ENCODE measurements at places on chromosomes 1 and 21. TPM values are rescaled to one million over a fixed set of nuclear protein-coding genes. Genes with fewer than 3 reads are reported as not detected.

DNA sequence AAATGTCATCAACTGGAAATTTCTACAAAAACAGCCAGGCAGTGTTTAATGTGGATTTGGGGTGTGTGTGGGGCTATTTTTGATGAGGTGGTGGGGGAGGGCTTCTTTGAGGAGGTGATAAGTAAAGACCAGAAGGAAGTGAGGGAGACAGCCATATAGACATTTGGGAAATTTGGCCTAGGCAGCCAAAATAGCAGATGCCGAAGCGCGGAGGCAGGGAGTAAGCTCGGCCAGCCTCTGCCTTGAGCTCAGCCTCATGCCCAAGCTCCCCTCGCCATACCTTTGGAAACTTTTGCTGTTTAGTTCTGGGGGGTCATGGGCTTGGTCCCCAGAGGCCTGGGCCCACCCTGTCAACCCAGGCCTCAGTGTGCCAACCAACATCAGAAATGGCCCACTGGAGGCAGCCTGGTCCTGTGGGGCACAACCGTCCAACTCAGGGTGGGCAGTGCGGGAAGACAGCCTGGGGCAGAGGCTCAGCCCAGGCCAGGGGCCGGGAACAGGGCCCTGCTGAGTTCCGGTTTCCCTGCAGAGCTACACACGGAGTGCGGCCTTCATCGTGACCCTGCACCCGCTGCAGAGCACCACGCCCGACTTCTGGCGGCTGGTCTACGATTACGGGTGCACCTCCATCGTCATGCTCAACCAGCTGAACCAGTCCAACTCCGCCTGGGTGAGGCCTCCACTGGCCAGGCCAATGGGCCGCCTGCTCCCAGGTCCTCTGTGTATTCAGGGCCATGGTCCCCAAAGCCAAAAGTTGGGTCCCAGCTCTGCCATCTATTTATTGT lies 84.0 kb downstream of the PTPRU start:
- peaks cover 9% of the 10 kb centered on the region for H3K36me3 ChIP-seq
- no peak for DNase-seq
- no peak overlapping the region for H3K4me3 ChIP-seq
- no peaks in the 10 kb centered on the region for H3K27me3 ChIP-seq
- H3K27ac ChIP-seq, result no peak overlapping the region

DNA sequence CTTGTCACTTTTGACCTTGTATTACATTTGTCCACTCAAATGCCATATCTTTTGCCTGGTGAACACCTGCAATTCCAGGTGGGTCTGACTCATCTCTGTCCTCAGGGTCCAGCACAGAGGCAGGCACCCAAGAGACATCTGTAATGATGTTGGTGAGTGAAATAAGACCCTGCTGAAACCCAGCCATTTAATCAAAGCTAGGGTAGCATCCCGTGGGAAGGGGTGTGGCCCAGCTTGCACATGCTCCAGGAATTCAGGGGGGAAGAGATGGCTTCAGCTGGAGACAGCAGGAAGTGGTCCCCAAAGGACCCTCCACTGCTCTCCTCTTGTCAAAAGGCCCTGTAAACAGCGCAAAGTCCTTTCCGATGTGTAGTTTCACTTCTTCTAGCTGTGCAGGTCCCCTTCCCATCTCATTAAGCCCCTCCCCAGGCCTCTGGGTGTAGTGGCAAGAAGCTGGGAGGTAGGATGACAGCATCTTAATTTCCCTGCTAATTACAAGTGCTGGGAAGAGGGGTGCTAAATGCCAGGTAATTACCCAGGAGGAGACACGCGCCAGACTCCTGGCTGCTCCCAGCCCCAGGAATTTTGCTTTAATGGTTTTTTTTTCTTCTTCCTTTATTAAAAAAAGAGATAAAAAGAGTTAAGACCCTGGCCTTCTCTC lies 54.4 kb upstream of the TRABD2B start:
- H3K36me3 ChIP-seq, result no peaks in the 10 kb centered on the region
- DNase-seq, result no peak
- H3K4me3 ChIP-seq, result no peak overlapping the region
- H3K27ac ChIP-seq, result peak overlapping the region; percentile 84
- H3K27me3 ChIP-seq, result no peaks in the 10 kb centered on the region

GRCh38 chr21:33699277-33699676 lies 57.0 kb downstream of the ITSN1 start:
- DNase-seq, result no peak
- H3K27me3 ChIP-seq, result no peaks in the 10 kb centered on the region
- no peak overlapping the region for H3K27ac ChIP-seq
- no peak overlapping the region for H3K4me3 ChIP-seq

- peaks cover 8% of the 10 kb centered on the region for H3K36me3 ChIP-seq
- DNase-seq, result no peak
- H3K4me3 ChIP-seq, result peak overlapping the region; percentile 91
These were observed 5.4 kb upstream of the PRDM16 start for GRCh38 chr1:3063379-3064295.

GRCh38 chr1:12255913-12256312 lies 26.1 kb downstream of the VPS13D start:
- no peak overlapping the region for H3K4me3 ChIP-seq
- no peak overlapping the region for H3K27ac ChIP-seq
- no peaks in the 10 kb centered on the region for H3K27me3 ChIP-seq
- no peak for DNase-seq
- peaks cover 43% of the 10 kb centered on the region for H3K36me3 ChIP-seq

DNA sequence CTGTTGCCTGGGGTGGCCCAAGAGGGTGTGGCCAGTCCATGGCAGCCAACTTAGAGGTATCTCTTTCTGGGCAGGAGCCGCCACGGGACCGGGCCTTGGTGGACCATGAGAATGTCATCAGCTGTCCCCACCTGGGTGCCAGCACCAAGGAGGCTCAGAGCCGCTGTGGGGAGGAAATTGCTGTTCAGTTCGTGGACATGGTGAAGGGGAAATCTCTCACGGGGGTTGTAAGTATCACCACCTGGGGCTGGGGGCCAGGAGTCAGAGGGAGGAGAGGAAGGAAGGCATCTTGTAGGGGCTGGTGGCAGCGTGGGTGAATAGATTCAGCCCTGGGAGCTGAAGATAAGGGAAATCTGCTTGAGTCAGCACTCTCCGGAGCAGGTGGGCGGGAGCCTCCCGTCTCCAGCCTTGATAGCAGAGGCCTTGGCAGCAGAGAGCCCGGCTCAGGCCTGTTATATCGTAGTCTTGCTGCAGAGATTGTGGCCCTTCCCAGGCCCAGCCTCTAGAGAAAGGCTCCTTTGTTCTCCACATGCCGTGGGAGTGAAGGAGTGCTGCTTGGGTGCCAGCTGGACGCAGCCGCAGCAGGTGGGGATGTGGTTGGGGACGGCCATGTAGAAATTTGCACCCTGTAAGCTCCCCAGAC lies 25.4 kb downstream of the PHGDH start:
- no peak for DNase-seq
- peaks cover 6% of the 10 kb centered on the region for H3K4me1 ChIP-seq
- H3K27me3 ChIP-seq, result no peaks in the 10 kb centered on the region
- no peak overlapping the region for H3K4me3 ChIP-seq

DNA sequence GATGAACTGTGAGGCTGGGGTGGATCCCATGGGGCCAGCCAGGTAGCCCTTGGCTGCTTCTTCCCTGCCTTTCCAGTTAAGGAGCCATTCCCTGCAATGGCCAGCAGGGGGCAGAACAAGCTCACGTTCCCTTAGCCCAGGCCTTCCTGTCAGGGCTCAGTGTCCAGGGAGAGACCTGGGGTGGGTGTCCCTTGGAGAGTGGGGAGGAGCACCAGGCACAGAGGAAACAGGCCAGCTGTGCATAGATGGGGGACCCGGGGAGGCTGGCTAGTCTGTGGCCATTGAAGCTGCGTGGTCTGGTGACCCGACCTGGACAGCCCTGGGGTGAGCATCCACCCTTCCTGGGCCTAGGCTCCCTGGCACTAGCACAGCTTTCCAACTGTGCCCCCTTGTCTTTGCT lies 13.2 kb upstream of the EPS8L3 start:
- no peak for DNase-seq
- H3K4me3 ChIP-seq, result no peak overlapping the region
- no peak overlapping the region for H3K27ac ChIP-seq
- no peaks in the 10 kb centered on the region for H3K4me1 ChIP-seq
- no peaks in the 10 kb centered on the region for H3K36me3 ChIP-seq

DNA sequence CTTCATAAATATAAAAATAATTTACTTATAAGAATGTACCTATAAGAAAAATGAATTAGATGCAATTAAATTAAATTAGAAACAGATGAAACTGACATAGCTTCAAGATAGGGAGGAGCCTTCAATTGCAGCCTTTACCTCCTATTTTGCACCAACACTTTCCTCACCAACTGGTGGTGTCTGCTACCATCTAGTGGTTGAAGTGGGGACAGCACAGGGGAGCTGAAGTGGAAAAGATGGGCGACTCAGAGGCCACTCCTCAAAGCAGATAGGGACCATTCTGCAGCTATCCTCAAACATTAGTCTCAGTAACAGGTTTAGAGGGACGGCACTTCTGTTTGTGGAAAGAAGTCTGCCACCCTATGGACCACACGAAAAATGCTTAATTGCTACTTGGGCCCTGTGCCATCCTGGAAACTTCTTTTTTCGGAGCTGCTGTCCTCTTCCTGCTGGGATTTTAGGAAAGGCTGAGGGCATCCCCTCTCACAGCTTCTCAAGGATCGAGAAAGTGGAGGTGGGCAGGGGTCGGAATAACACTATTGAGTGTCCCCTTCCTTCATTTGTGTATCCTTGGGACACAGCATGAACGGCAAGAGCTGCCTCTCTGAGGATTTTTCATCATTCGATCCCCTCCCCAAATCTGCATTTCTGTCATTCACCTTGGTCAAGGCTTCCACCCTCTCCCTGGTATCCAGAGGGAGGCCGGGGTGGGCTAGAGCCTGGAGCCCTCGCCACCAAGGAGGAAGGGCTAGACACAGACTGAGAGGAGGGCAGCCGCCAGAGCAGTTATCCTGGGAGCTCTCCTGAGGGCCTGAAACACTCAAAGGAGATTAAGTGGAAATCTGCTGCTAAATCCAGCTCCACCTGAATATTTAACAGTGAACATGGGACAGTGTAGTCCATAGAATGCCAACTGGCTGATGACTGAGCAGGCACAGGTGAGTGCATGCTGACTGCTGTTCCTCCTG lies 9.6 kb downstream of the PROK1 start:
- H3K27ac ChIP-seq, result no peak overlapping the region
- H3K36me3 ChIP-seq, result no peaks in the 10 kb centered on the region
- H3K4me3 ChIP-seq, result no peak overlapping the region
- no peaks in the 10 kb centered on the region for H3K27me3 ChIP-seq

GRCh38 chr1:16110884-16111283 lies 37.4 kb upstream of the FAM131C start:
- no peak overlapping the region for H3K4me3 ChIP-seq
- DNase-seq, result no peak
- peaks cover 3% of the 10 kb centered on the region for H3K4me1 ChIP-seq
- no peaks in the 10 kb centered on the region for H3K27me3 ChIP-seq

GRCh38 chr1:34696981-34697380 lies 57.9 kb upstream of the GJB5 start:
- DNase-seq, result no peak
- H3K4me3 ChIP-seq, result no peak overlapping the region
- no peaks in the 10 kb centered on the region for H3K36me3 ChIP-seq
- no peak overlapping the region for H3K27ac ChIP-seq
- H3K27me3 ChIP-seq, result no peaks in the 10 kb centered on the region

DNA sequence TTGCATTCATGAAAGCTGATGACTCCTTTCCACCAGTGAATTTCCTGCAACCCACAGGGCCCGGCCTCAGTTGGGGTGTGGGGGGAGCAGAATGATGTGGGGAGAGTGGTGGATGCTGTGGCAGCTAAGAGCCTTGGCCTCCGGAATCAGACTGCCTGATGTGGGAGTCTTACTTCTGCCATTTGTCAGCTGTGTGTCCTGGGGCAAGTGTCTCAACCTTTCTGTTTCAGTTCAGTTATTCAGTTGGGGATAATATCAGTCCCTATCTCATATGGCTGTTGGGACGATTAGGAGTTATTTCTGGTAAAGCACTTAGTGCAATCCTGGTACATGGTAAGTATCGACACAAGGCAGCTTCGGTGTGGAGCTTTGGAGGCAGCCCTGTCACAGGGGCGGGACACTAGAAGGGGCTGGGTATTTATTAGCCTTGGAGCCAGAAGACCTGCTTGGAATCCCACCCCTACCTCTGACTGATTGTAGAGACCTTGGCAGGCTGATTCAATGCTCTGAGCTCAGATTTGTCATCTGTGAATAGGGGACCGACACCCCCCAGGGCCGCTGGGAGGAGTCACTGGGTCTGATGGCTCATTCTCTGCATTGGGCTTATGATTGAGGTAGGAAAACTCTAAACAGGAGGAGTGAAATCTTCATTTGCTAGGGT lies 19.6 kb downstream of the ARHGEF10L start:
- H3K4me1 ChIP-seq, result peaks cover 97% of the 10 kb centered on the region
- H3K27ac ChIP-seq, result peak overlapping the region; percentile 99
- H3K4me3 ChIP-seq, result no peak overlapping the region
- H3K27me3 ChIP-seq, result no peaks in the 10 kb centered on the region
- H3K36me3 ChIP-seq, result no peaks in the 10 kb centered on the region

- H3K4me1 ChIP-seq, result peaks cover 49% of the 10 kb centered on the region
- H3K36me3 ChIP-seq, result peaks cover 15% of the 10 kb centered on the region
- no peak overlapping the region for H3K27ac ChIP-seq
- H3K27me3 ChIP-seq, result no peaks in the 10 kb centered on the region
- DNase-seq, result no peak
- H3K4me3 ChIP-seq, result no peak overlapping the region
These were observed 93.4 kb downstream of the BCAR3 start for GRCh38 chr1:93588206-93588605.

GRCh38 chr1:64745181-64745985 lies 508 bp downstream of the RAVER2 start:
- H3K27me3 ChIP-seq, result no peaks in the 10 kb centered on the region
- DNase-seq, result no peak
- H3K36me3 ChIP-seq, result no peaks in the 10 kb centered on the region
- H3K4me1 ChIP-seq, result peaks cover 12% of the 10 kb centered on the region

DNA sequence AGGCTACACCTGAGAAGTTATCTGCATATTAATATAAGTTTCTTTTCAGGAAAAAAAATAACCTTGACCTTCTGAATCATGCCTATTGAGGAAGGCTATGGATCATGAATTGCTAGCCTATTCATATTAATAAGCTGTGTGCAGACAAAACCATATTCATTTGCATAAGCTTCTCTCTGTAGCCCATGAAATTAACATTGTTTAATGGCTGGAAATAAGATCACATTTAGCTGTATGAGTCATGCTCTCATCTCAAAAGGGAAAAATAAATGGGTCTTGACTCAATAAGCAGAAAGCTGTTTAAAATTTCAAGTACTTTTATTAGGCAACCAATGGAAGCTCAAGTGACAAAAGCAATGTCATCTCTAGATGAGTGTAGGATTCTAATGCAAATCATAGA lies 330.0 kb upstream of the DEPDC1 start:
- H3K27ac ChIP-seq, result no peak overlapping the region
- DNase-seq, result no peak
- H3K4me3 ChIP-seq, result no peak overlapping the region
- H3K36me3 ChIP-seq, result no peaks in the 10 kb centered on the region
- no peaks in the 10 kb centered on the region for H3K27me3 ChIP-seq

The GPR25 gene
- total RNA-seq, result not detected

The ANGPTL3 gene
- total RNA-seq, result not detected

The ATAD3C gene
- total RNA-seq, result not detected

All from thoracic aorta (tissue), 2 donors.